ENCODE measurements at places on chromosomes 5 and 9.

DNA sequence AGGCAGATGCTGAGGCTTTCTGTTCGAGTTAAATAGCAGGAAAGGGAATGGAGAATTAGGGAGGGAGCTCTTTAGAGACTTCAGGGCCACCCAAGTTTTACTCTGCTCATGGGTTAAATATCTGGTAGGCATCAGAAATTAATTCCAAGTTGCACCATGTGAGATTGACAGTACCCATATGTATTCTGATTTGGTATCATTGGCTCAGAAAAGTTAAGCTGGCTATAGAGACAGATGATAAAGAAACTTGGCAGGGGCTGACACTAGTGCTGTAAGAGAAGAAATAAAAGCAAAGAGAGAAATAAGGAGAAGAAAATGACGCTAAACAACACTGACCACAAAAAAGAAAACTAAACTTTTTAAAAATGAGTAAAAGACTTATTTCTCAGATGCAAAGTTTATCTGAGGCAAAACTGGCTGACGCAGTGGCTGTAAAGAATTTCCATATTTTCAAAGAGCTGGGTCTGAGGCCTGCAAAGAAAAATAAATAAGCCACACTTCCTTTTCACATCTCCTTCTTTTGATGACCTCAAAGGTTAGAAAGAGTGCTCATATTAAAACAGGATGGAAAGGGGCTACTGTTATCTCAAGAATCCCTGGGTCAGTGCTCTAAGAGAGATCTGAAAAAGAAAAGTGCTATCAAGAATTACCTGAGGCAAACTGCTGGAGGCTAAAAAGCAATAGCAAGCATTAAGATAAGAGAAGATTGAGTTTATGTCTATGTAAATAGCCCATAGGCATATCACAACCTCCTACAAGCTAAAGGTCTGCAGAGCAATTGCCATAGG is 399.0 kb upstream of the MEF2C start:
- DNase-seq = no peak

GRCh38 chr9:2227144-2227867 is 212.2 kb downstream of the SMARCA2 start:
- no peak for DNase-seq

GRCh38 chr5:5739490-5739945 is 317.0 kb downstream of the ICE1 start:
- DNase-seq = no peak

DNA sequence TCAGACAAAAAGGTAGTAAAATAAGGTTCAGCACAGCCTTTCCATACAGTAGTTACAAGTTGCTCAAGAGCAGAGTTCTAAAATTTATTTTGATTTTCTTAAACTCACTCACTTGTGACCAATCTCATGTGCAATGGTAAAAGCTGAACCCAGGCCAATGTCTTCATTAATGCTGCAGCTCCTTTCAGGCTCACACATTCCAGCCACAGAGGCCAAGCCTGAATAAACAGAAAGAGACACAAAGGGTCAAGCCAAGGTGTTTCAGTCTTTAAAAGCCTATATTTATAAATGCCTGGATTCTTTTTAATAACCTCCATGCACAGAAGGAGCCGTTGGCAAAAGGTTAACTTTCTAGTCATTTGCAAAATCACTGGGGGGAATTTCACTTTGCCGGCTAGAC is 152.5 kb downstream of the ADAMTS6 start:
- DNase-seq = no peak

DNA sequence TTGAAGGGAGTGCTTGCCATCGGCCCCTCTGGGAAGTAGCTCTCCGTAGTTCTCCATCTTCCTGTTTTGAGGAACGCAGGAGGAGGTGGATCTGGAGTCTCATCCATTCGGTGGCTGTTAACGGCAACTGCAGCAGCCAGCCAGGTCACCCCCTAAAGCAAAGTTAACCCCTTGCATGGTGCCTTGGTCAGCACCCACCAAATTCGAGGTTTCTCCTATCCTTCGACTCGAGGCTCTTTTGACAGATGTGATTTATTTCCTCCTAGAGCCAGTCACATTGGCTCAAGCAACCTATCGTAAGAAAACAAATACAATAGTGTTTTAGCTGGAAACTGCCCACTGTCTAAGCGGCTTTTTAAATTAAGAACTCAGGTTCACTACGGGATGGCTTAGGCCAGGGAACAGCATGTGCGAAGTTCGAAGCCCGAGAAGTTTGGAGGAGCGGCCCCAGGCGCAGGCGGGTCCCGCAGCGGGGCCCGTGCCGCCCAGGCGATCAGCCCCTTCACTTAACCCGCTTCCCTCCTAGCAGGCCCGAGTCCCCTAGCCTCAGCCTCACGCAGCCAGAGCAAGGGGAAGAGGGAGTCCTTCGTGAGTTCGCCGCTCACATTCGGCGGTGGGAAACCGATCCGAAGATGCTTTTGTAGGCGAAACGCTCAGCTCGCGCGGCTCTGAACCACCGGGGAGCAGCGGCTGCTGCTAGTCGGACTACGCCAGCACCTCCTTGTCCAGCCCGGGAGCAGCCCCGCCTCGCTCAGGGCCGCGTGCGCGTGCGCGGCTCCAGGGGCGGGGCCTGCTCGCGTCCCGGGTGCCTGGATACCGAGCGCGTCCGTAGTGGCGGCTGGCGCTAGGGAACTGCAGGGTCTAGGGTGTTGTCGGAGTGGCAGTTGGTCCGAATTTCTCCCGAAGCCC is at the start of gene ROPN1L:
Gene ROPN1L, plus strand, starts transcription at position 797 of the 909 bp plus-strand sequence. CDS start 289 bp downstream, outside the sequence.
- peak; percentile 79 for DNase-seq

- DNase-seq = no peak
These were observed 24.8 kb downstream of the PTPN3 start for GRCh38 chr9:109473329-109473728.

Measured in activated T-helper 2 cell treated with anti-CD3 and anti-CD28 coated beads, Interferon-gamma antibody, Interleukin-2, Interleukin-4, amounts not matched to agents 10 μg/mL and 5 μg/mL and 100 μg/mL, durations not matched to agents 14 hours and 24 hours and 36 hours (primary cell).